Skin of body (tissue), 3 donors: ENCODE measurements at places on chromosomes 3 and 15. TPM values are rescaled to one million over a fixed set of nuclear protein-coding genes. Genes with fewer than 3 reads are reported as not detected.

DNA sequence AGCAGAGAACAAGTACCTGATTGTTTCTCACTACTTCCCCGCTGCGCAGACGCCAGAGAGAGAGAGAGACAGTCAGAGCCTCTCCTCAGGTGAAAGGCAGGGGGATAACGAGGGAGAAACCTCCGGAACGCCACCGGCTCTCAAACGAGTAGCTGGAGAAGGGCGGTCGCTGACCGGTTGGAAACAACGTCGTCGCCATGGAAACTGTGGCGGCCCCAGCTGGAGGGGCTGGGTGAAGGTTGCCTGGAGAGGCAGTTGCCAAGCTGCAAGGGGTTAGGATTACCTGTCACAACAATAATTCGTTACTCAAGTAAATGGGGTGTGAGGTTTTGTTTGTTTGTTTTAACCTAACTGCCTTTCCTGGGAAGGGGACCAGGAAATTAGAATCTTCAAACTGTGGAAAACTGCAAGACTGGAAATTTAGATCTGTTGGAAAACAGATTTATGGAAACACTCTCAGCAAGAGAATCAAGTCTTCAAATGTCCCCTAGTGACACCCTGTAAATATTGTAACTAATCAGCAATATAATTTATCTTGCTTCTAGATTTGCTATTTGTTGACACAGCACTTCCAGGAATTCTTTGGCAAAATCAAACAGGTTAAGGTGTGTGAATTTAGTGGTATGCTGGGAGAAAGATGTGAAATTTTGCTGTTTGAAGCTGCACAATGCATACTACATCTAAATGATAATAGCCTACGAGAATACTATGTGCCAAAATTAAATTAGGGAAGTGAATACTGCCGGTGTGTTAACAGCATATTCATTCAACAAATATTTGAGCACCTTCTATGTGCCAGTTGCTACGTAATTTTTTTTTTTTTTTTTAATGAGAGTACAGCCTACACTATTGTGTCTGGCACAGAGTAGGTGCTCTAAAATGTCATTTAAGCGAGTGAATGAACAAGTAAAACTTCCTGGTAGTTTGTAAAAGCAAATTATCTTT, at the start of gene DNAH12:
TSS of gene DNAH12 (minus strand) at position 164 of the 945 bp plus-strand sequence. CDS start 1,474 bp downstream, outside the sequence.
- no peak for DNase-seq

Gene TICRR
- total RNA-seq = 2.4 TPM

Gene GP5
- total RNA-seq = 0.39 TPM

Gene CCR1
- total RNA-seq = 3.2 TPM

DNA sequence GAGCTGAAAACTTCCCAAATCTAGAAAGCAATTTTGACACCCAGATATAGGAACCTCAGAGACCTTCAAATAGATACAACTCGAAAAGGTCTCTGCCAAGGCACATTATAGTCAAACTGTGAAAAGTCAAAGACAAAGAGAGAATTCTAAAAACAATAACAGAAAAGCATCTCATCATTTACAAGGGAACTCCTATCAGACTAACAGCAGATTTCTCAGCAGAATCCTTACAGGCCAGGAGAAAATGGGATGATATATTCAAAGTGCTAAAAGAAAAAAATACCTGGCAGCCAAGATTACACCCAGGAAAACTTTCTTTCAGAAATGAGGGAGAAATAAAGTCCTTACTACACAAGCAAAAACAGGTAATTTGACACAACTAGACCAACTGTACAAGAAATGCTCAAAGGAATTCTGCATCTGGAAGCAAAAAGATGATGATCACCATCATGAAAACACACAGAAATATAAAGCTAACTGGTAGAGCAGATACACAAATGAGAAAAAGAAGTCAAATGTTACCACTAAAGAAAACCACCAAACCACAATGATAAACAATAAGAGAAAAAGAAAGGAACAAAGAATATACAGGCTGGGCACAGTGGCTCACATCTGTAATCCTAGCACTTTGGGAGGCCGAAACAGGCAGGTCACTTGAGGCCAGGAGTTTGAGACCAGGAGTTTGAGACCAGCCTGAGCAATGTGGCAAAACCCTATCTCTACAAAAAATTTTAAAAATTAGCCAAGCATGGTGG, 50.4 kb downstream of the ADAM10 start:
- no peak for DNase-seq

GRCh38 chr3:58840949-58841348, 174.4 kb upstream of the FAM3D start:
- DNase-seq = no peak
